Placental pericyte (primary cell): ENCODE measurements at places on chromosomes 11 and 22. TPM values are rescaled to one million over a fixed set of nuclear protein-coding genes. Genes with fewer than 3 reads are reported as not detected.

The ANGPTL5 gene
- total RNA-seq = not detected in 2 replicates

The NCR3LG1 gene
- 12.7 and 17.5 TPM in 2 replicates for total RNA-seq

The C11orf65 gene
- 0.44 and 0.72 TPM in 2 replicates for total RNA-seq

The NPTXR gene
- 1.9 and 2.4 TPM in 2 replicates for total RNA-seq

The FIBIN gene
- total RNA-seq = 119 and 195 TPM in 2 replicates

The EHF gene
- 0.29 and 2.8 TPM in 2 replicates for total RNA-seq

The BACE1 gene
- total RNA-seq = 32.6 and 49.4 TPM in 2 replicates

The USH1C gene
- not detected in 2 replicates for total RNA-seq

The DAGLA gene
- 2.9 and 4.2 TPM in 2 replicates for total RNA-seq

The OR52H1 gene
- 0.22 and 1.0 TPM in 2 replicates for total RNA-seq

The PRR33 gene
- total RNA-seq = not detected in 2 replicates

The OR5B21 gene
- total RNA-seq = 2.0 TPM in 1 of 2 replicates, not detected in the other

The TSKU gene
- 35.8 and 39.4 TPM in 2 replicates for total RNA-seq

The TSPAN18 gene
- total RNA-seq = under 0.01 and 0.66 TPM in 2 replicates

The GLB1L3 gene
- not detected in 2 replicates for total RNA-seq

The CNGA4 gene
- total RNA-seq = 0.44 TPM in 1 of 2 replicates, not detected in the other

The RANGAP1 gene
- total RNA-seq = 61.9 and 154 TPM in 2 replicates

The RTN4R gene
- 0.29 and 1.3 TPM in 2 replicates for total RNA-seq

The FGF19 gene
- total RNA-seq = not detected in 2 replicates

The TRIM66 gene
- 7.4 and 9.7 TPM in 2 replicates for total RNA-seq

The OR4D11 gene
- total RNA-seq = not detected in 2 replicates

The MUC5AC gene
- not detected in 2 replicates for total RNA-seq

The ZNRF3 gene
- total RNA-seq = 3.3 and 5.6 TPM in 2 replicates

The DCDC1 gene
- under 0.01 TPM in 1 of 2 replicates, not detected in the other for total RNA-seq

The OR2AG2 gene
- 1.6 TPM in 1 of 2 replicates, not detected in the other for total RNA-seq

The MPPED2 gene
- not detected in 2 replicates for total RNA-seq

The P4HA3 gene
- 8.8 and 11.3 TPM in 2 replicates for total RNA-seq

The GLYAT gene
- total RNA-seq = not detected in 2 replicates

The KRTAP5-11 gene
- not detected in 2 replicates for total RNA-seq

The CDC42EP1 gene
- 36.8 and 37.6 TPM in 2 replicates for total RNA-seq

The OR4A16 gene
- total RNA-seq = not detected in 2 replicates

The LRP4 gene
- total RNA-seq = 8.2 and 14.0 TPM in 2 replicates

The RPS19BP1 gene
- 47.8 and 51.4 TPM in 2 replicates for total RNA-seq

The ADM gene
- total RNA-seq = 87.1 and 224 TPM in 2 replicates

The MEI1 gene
- 6.7 and 11.6 TPM in 2 replicates for total RNA-seq
